Activated CD4-positive, alpha-beta memory T cell treated with anti-CD3 and anti-CD28 coated beads, Interleukin-2, amount 10 ng/mL, durations not matched to agents 7 days and 5 days (primary cell): ENCODE measurements at places on chromosomes 3 and 15. TPM values are rescaled to one million over a fixed set of nuclear protein-coding genes. Genes with fewer than 3 reads are reported as not detected.

Gene SLC15A2
- total RNA-seq: 4.4 TPM

Gene ACP3
- not detected for total RNA-seq

DNA sequence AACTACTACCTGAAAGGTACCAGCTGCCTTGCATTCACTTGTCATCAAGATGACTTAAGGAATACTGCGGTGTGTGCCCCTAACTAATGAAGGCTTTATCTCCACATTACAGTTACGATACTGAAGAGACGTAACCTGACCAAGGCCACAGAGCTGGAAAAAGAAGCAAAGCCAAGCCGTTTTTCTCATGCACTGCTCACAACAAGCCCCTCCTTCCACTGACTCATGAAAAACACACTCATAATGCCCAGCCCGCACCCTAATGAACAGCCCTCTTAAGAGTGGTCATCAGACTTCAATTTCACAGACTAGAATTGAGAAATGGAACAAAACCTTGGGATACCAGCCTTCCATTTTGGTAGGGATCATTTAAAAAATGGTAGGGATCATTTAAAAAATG lies 11.6 kb downstream of the PSMD6 start:
- DNase-seq: no peak

DNA sequence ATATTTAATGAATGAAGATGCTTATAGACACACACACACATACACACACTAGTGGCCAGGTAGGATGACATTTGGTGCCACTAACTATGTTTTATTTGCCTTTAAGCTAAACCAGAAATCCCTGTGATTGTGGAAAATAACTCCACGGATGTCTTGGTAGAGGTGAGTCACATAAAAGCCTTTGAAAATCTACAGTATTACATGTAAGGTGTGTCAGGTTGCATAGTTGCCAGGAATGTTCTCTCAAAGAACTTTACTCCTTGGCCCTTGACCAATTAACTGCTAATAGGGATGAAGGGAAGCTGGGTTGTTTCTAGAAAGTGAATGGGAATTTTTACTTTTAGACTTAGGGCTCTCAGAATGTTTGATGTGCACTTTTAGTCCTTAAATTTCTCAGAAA lies 9.9 kb downstream of the ZBED2 start:
- DNase-seq: no peak

DNA sequence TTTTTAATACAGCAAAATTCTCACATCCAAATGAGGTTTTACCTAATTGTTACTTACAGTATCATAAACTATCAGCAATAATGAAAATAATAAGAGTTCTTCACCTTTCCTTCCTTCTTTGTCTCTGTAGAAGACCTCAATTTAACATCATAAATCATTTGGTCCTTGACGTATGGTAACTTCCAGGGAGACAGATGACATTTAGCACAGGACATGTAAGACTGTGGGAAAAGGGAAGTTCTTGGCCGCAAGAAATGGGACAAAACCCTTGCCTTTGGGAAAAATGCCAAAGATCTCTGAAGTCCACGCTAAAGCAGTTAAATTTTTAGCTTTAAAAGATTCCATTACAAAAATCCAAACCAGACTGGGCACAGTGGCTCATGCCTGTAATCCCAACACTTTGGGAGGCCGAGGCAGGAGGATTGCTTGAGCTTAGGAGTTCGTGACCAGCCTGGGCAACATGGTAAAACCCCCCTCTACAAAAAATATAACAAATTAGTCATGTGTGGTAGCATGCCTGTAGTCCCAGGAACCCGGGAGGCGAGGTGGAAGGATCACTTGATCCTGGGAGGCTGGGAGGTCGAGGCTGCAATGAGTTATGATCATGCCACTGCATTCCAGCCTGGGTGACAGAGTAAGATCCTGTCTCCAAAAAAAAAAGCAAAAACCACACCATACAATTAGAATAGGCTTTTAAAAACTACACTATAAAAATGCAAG lies 8.8 kb downstream of the PTPN9 start:
- no peak for DNase-seq

GRCh38 chr3:156469456-156469855 lies 85.5 kb downstream of the SSR3 start:
- no peak for DNase-seq

DNA sequence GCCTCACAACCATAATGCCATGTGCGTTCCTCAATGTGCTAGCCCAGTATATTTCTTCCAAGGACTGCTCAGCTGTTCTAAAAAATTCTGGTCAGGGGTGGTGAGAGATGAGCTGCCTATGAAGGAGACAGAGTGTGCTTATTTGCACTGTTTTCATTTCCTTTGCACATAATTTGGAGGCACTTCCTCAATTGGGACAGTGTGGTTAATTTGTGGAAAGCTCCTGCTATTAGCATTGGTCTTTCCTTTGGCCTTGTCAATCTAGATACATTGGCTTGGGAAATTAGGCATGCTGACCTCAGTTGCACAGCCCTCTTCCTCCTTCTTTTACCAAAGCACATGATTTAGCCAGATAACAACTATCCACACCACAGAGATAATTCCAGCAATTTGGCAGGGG lies 9.4 kb downstream of the FAM81A start:
- DNase-seq: no peak

GRCh38 chr15:90839187-90840071 lies 29.0 kb upstream of the FURIN start:
- DNase-seq: no peak

DNA sequence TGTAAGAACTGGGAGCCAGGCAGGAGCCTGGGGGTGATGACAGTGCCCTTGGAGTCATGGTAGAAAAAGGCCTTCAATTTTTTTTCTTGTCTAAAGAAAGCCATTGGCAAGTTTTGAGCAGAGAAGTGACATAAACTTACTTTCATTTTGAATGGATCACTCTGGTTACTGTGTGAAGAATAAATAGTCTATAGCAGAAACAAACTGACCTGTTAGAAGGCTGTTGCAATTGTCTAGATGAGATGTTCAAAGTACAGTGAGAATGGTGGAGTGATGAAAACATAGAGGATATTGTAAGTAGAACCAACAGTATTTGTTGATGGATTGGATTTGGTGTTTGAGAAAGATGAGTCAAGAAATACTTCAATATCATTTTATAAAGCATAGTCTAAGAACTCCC lies 439.9 kb downstream of the TBL1XR1 start:
- DNase-seq: no peak

DNA sequence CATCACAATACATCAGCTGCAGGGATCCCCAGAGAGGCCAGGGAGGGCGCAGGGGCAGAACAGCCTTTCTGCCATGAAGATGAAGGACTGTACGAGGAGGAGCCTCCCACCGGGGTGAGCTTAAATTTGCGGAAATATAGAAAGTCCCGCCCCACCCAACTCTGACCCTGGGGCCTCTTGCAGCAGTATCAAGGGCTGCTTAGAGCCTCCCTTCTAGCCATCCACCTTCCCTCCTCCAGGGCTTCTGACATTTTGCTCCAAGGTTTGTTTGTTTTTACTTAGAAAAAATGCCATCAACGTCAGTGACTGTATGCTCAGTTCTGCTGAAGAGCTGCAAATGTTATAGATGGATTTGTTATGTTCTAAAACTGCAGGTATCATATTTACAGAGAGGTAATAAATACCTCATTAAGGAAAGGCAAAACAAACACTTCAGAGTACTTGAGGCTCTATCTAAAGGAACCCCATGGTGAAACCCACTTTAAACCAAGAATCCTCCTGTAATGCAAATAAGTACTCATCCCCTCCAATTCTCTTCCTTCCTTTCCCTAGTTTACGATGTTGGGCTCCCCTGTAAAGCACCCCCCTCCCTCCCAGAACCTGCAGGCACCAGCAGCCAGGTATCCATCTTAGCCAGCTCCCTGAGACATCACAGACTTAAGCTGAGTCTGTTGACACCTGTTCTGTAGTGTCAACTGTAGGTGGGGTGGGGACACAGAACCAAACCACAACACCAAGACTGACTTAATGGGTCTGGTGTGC lies 30.5 kb downstream of the RFTN1 start:
- DNase-seq: peak; percentile 45
